ENCODE measurements at places on chromosomes 11 and 22.

GRCh38 chr11:134475951-134476350 lies 63.9 kb upstream of the B3GAT1 start:
- DNase-seq, result no peak

DNA sequence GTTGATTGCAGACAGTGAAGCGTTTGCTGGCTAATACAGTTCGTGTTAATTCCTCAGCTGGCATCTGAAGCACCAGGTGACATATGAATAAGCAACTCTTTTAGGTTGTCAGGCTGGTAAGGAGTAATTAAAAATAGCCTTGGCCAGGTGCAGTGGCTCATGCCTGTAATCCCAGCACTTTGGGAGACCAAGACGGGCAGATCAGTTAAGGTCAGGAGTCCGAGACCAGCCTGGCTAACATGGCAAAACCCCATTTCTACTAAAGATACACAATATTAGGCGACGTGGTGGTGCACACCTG lies 74.9 kb downstream of the CECR2 start:
- no peak for DNase-seq

DNA sequence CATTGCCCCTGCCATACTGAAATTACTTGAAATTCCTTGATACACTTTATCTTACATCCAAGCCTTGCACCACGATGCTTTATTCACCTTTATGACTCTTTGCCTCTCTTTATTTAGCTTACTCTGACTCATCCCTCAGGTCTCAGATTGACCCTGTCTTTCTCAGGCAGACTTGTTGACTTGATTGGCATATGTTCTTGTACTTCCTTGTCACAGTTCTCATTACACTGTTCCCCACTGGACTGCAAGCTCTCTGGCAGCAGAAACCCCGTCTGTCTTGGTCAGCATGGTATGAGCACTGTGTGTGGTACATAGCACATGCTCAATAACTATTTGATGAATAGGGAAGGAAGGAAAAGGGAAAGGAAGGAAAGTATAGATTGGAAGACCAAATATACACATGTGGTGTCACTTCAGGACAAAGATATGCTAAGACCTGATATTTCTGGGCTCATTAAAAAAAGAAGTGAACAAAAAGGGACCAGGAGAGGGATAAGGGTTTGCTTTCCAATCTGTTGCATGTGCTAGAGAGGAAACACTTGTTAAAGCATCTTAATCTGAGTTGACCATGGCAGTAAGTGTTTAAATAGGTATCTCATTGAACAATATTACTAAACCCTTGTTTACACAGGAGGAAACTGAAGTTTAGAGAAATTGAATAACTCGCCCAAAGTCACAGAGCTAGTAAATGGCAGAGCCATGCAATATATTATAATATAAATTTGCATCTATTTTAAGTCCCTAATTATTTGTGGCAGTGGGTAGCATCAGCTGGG lies 7.2 kb downstream of the LYVE1 start:
- DNase-seq, result peak; percentile 89

DNA sequence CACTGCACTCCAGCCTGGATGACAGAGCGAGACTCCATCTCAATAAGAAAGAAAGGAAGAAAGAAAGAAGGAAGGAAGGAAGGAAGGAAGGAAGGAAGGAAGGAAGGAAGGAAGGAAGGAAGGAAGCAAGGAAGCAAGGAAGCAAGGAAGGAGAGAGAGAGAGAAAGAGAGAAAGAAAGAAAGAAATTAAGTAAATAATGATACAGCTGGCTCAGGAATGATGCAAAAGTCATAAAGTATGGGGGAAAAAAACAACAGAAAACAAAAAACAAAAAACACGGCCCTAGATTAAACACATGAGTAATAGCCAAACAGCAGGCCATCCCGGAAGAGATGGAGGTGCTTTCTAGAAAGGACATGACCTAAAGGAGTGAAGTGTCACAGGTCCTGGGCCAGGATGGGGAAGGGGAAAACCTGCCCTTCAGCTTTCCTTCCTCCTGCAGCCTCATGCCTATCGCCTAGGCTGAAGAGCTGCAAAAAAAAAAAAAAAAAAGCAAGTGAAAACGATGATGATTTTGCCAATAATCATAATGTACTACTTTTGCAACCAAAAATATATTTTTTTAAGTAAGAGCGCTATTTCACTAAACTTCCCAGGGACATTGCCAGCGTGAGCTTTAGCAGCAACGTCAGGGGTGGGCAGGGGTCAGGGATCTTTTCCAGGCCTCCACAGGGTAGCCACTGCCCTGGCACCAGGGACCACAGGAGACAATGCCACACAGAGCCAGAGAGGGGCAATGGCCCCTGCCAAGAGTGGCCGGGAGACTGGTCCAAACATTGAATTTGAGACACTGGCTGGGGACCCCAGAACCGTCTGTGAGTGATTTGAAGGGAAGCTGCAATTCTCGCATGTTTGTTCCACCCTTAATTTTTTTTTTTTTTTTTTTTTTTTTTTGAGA lies 28.2 kb upstream of the TMPRSS4 start:
- no peak for DNase-seq

GRCh38 chr22:45799291-45799690 lies 127.7 kb downstream of the ATXN10 start:
- DNase-seq, result no peak
